Activated naive CD4-positive, alpha-beta T cell treated with anti-CD3 and anti-CD28 coated beads, Interleukin-2, amount 10 ng/mL, durations not matched to agents 5 hours and 36 hours (primary cell): ENCODE measurements at places on chromosomes 12 and 14. TPM values are rescaled to one million over a fixed set of nuclear protein-coding genes. Genes with fewer than 3 reads are reported as not detected.

The IAPP gene
- not detected for total RNA-seq

The MDM1 gene
- total RNA-seq: 22.4 TPM

The STRAP gene
- 73.7 TPM for total RNA-seq

The GLIPR1L1 gene
- not detected for total RNA-seq

The LRFN5 gene
- not detected for total RNA-seq

The PTGER2 gene
- 158 TPM for total RNA-seq
